NCI-H69 (cell line): ENCODE measurements at places on chromosomes 4 and X.
A peak's percentile ranks its signal among the peaks of the same experiment; 100 is the strongest.

DNA sequence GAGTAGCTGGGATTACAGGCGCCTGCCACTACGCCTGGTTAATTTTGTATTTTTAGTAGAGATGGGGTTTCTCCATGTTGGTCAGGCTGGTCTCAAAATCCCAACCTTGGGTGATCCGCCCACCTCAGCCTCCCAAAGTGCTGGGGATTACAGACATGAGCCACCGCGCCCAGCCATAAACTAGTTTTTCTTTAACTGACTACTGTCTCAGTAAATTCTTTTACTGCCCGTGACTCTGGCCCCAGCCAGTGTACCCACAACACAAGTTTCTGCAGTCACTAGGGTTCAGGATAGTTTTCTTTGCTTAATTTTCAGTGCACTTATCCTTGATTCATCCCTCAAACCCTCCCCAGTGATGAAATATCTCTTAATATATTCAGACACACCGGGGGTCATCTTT, 8.3 kb downstream of the SHROOM2 start:
- DNase-seq, result no peak

GRCh38 chrX:133969191-133969590, 16.2 kb downstream of the GPC3 start:
- DNase-seq, result no peak

DNA sequence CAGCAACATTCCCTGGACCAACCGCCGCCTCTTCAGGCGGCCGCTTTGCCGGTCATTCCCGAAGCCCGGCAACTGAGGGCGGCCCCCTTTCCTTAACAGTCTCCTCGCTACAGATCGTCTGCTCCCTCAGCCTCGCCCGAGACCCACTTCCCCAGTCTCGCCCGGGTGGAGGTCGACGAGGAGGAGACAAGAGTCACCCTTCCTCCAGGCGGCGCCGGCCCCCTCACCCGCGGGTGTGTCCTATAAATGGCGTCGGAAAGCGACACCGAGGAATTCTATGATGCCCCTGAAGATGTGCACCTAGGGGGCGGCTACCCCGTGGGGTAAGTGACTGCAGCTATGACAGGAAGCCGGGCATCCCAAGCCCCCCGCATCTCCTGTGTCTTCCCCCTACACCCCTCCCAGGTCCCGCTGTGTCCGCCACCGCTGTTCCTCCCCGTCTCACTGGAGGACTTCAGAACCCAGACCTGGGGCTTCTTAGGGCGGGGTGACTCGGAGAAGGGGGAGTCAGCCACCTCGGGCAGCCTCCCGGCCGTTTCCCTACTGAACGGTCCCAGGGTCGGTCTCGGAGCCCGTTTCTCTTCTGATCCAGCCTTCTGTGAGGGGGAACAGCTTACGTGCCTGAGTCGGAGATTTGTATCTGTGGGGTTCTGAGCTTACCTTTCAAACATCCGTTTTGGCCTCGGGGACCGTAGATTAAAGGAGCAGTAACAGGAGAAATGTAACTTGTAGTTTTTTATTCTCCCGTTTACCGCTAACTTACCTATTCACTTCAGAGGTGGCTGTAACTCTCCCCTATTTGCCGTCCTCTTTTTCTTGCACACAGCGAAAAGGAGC, 570 bp downstream of the WDR44 start:
- DNase-seq, result peak; percentile 81

GRCh38 chr4:177204126-177204525, 105.5 kb upstream of the NEIL3 start:
- DNase-seq, result no peak

DNA sequence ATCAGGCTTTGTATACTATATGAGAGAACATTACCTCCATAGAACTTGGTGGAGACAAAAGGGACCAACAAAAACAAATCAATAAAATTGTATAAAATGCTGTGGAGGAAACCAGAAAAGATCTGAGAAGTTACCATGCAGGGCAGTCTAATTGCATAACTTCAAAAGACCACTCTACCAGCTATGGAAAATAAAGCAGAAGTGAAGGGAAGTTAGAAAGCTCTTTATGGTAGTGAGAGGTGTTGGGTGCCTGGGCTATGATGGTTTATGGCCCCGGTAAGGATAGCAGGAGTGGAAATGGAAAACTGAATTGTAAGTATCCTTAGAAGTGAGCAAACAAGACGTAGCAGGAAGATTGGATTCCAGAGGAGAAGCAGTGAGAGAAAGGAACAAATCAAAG, 3.1 kb downstream of the TMEM184C start:
- no peak for DNase-seq

GRCh38 chr4:140790171-140790570, 34.0 kb upstream of the TBC1D9 start:
- no peak for DNase-seq

DNA sequence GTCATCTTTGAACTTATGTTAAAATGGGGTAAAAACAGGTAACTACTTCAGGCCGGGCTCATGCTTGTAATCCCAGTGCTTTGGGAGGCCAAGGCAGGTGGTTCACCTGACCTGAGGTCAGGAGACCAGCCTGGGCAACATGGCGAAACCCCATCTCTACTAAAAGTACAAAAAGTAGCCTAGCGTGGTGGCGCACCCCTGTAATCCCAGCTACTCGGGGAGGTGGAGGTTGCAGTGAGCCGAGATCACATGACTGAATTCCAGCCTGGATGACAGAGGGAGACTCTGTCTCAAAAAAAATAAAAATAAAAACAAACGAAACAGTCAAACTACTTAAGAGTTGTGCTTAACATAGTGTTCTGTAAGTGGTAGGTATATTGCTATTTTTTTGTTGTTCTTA, 2.5 kb downstream of the DDX3X start:
- DNase-seq, result no peak

GRCh38 chr4:71230271-71231128, 108.3 kb upstream of the SLC4A4 start:
- DNase-seq, result no peak

- DNase-seq, result peak; percentile 86
These were observed 868 bp downstream of the PLS3 start for GRCh38 chrX:115561605-115562479.

- no peak for DNase-seq
These were observed 3.0 kb upstream of the NXT2 start for GRCh38 chrX:109533631-109534030.

DNA sequence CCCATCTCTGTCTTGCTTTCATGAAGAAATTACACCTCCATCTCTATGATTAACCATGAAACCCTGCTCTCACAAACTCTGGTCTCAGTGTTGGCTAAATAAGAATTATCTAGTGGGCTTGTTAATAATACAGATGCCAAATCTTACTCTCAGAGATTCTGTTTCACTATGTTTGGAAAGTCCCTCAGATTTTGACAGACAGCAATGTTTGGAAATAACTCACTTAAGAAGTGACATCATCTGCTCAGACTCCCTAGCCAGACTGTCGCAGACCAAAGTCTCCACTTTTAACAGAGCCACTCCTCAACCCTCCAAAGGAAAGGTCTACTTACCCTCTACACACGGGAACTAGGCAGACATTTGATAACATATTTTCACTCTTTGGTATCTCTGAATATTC, 328.5 kb upstream of the FGF16 start:
- DNase-seq, result no peak

GRCh38 chrX:41734530-41734929, 10.5 kb downstream of the GPR82 start:
- peak; percentile 43 for DNase-seq

GRCh38 chrX:76796311-76796710, 368.8 kb downstream of the MAGEE1 start:
- DNase-seq, result no peak

GRCh38 chr4:42995343-42995944, 102.9 kb downstream of the GRXCR1 start:
- DNase-seq, result peak; percentile 14

DNA sequence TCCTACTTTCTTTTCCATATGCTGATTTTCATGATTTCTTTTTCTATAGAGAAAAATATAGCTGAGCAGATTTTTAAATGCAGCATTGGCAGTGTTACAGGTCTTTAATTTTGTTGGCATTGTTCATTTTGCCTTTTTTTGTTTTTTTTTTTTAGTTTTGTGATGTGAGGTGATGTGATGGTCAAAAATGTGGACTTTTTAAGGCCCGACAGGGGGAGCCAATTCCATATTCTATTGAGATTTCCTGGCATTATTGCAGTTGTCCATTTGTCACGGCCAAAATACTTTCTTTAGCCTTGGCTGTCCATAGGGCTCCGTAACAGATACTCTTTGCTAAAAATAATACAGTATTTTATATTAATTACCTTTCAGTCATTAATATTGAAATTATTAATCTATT, 47.8 kb downstream of the SLIT2 start:
- peak; percentile 63 for DNase-seq

DNA sequence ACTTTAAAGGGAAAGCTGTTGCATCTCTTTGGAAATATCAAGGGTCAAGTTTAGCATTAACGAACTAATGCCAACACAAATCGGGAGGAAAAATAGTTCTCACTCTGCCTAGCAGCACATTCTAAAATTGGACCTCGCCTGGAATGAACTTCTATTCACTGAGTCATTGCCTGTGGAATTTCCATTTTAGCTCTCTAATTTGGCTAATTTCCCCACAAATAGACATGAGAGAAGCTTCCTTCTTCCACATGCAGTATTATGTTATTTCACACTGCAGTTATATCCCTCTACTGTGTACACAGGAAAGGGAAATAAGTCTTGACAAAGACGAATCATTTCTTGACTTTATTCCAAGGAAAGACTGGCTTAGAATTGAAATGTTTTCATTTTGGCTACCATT, 9.3 kb downstream of the ZXDA start:
- DNase-seq, result no peak

GRCh38 chr4:109486007-109486406, 52.4 kb downstream of the SEC24B start:
- no peak for DNase-seq

DNA sequence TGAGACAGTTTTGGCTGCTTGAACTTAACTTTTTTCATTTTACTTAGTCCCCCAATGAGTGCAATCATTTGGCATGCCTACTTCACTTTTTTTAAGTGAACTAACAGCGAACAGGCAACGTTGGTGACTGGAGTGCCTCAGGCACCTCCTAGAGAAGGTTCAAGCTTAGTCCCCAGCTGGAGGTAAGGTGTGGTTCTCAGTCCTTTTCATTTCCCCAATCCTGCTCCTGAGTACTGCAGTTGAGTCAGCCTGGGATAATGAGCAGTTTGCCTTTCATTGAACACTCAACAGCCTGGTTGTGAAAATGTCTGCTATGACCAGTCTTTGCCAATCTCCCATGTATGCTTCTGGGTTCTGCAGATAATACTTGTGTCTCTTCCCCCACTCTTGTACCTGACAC, 109.5 kb downstream of the CDKL5 start:
- DNase-seq, result peak; percentile 25

DNA sequence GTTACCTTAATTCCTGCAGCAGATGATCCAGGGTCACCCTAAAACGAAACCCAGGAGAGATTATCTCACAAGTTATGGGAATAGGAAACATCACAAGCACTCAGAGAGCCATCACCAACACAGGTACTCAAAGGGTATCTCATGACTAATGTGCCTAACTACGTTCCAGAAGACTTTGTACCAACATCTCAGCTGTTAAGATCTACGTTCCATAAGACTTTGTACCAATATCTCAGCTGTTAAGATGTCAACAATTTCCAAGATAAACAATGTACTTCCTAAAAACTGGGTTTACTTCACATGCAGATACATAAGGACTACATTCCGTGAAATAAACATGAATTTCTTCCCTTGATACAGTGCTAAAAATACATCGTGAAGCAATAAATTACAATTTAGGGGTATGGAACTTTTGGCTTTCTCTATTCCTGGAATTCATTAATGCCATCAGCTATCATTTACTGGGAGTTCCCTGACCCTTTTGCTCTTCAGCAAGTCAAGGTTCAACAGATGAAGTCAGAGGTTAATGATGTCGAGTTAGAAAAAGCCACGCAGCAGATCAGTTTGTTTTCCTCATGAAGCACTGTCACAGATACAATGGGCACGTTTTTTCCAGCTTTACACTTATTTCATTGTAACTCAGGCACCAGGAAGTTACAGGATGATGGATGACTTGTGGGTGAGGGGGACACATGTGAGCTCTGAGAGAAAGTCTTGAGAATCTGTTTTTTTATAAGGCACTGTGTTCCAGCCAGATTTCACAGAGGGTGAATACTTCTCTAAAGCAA, 127.0 kb upstream of the ETNPPL start:
- DNase-seq, result no peak

DNA sequence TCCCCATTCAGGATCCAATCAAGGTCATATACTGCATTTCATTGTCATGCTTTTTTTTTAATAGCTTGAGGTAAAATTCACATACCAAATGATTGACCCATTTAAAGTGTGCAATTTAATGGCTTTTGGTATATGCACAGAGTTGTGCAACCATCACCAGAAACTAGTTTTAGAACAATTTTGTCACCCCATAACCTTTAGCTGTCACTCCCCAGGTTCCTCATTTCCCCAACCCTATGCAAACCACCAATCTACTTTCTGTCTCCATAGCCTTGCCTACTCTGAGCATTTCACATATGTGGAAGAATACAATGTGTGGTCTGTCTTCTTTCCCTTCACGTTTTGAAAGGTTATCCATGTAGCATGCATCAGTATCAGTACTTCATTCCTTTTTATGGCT, 1.4 kb upstream of the SMAD1 start:
- DNase-seq, result no peak

- no peak for DNase-seq
These were observed 19.7 kb upstream of the SPON2 start for GRCh38 chr4:1192091-1192492.

GRCh38 chrX:38004046-38004445, 2.3 kb upstream of the SYTL5 start:
- no peak for DNase-seq

DNA sequence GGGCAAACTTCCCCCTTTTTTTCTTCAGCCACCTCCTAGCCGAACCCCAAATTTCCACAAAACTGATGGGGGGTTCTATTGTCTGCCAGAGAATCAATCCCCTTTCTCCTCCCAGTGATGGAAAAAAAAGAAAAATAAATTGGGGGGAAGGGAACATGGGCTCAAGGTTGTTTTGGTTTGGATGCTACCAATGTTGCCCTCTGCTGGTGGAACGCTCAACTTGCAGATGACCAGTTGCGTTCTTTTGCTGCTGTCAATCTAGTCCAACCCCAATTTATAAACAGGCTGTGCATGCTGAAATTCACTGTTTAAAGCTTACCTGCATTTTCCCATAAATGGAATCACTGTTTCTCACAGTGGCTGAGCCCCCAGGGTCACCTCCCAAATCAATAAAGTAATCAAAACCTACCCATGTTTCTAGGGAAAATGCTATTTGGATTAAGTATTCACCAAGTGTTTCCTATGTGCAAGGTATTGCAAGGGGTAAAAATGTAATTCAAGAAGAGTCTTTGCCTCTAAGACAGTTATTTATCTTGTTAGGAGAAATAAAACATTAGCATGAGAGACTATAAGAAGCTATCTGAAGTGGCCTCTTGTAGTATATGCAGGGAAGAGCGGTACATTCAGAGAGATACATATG, 116.7 kb upstream of the TMEM164 start:
- peak; percentile 45 for DNase-seq

GRCh38 chr4:88706574-88706973, 8.9 kb upstream of the NAP1L5 start:
- peak; percentile 59 for DNase-seq

GRCh38 chrX:48021026-48021900, 14.5 kb downstream of the SPACA5 start:
- DNase-seq, result peak; percentile 87

GRCh38 chrX:99603091-99603814, 806.8 kb downstream of the PCDH19 start:
- DNase-seq, result no peak
